ENCODE measurements at places on chromosomes 3 and 15. TPM values are rescaled to one million over a fixed set of nuclear protein-coding genes. Genes with fewer than 3 reads are reported as not detected.

- DNase-seq: no peak
Observed at GRCh38 chr3:185540695-185541094, 11.7 kb downstream of the LIPH start.

DNA sequence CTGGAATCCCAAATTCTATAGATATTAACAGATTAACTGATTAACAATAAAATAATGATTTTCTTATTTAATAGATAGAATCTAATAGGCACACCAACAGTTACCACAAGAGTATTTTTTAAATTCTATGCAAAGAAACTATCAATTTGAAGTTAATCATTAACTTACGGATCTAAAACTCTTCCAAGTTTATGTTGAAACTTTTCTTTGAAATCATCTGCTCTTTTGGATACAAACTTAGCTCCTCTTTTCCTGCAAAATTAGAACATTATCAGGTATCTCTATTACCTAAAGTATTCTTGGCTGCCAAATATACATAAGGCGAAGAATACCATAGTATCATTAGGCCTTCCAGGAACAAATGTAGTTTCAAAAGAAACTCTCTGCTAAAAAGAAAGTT is 34.8 kb downstream of the EFHB start:
- DNase-seq: no peak

- no peak for DNase-seq
Observed at GRCh38 chr3:133292296-133292695, 107.6 kb upstream of the BFSP2 start.

DNA sequence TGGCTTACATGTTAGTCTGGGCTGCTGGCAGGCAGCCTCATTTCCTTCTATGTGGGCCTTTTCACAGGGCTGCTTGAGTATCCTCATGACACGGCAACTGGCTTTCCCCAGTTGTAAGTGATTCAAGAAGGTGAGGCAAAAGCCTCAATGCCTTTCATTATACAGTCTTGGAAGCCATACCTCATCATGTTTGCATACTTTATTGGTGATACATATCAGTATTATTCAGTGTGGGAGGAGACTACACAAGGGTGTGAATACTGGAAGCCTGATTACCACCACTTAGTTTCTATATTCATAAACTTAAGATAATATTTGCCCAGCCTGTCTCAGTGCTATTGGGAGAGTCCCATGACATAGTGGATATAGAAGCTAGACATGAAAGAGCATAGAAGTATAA is 346.8 kb downstream of the SOX2 start:
- DNase-seq: no peak

The GCNT3 gene
- total RNA-seq: 32.7 TPM

GRCh38 chr3:79368403-79368802 is 399.4 kb downstream of the ROBO1 start:
- no peak for DNase-seq

DNA sequence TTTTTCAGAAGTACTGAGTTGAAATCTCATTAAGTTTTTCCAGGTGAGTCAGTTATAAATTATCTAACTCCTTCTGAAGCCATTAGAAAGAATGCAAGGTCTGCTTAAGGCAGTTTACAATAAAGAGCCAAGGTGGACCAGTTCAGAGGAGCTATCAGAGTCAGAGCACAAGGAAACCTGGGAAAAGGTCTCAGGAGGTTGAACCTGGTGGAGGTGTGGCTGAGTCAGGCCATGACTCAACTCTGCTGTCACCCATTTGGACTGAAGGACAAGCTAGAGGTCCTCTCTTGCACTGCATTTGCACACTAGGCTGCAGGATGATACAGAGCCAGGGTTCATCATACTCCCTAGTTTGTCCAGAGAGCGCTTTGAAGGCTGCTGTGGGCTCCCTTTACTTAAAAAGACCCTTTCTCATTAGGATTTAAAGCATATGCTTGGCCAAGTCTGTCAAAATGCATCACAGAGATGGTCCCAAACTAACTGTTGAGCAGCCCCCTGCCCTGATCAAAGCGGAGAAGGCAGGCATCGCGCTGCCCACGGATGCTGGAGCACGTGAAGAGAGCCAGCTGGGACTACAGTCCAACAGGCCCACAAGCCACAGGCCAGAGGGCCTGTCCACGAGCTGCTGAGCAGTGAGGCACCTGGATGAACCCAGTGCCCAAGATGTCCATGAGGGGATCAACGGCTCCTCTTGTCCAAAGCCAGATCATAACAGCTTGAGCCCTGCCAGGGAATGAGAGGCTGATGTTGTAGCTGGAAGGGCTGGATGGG is 26.0 kb upstream of the MRPS22 start:
- DNase-seq: no peak

DNA sequence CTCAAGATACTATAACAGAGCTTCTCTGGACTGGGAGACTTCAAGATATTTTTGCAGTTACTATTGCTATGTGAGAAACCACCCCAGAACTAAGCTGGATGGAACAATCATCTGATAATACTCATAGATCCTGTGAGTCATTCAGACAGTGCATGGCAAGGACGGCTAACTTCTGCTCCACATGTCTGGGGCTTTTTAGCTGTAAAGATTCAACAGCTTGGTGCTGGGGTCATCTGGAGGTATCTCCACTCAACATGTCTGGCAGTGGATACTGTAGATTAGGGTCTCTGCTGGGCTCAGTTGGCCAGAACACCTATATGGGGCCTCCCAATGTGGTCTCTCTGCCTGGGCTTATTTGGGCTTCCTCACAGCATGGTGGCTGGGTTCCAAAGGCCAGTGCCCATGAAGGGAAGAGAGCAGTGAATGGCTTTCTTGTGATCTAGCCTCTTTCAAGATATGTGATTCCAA is 117.3 kb upstream of the SLC7A14 start:
- DNase-seq: no peak

The SYNM gene
- total RNA-seq: 2.2 TPM

GRCh38 chr3:74214286-74214685 is 400.2 kb downstream of the CNTN3 start:
- DNase-seq: no peak

DNA sequence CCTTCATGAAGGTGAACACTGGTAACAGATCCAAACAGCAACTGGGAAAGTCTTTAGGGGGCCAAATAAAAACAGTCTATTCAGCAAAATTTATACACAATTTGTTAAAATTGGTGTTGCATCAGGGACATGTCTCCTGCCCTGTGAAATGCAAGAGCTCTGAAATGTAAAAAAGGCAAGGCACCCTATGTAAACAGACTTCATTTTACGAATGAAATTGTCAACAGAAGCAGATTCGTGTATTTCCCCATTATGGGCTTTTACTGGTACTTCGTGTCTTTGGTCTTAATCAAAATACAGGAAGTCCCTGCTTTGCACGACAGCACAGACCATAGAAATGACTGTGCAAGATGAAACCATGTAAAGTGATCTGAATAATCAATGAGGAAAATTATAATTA is 127.3 kb upstream of the THBS1 start:
- no peak for DNase-seq

DNA sequence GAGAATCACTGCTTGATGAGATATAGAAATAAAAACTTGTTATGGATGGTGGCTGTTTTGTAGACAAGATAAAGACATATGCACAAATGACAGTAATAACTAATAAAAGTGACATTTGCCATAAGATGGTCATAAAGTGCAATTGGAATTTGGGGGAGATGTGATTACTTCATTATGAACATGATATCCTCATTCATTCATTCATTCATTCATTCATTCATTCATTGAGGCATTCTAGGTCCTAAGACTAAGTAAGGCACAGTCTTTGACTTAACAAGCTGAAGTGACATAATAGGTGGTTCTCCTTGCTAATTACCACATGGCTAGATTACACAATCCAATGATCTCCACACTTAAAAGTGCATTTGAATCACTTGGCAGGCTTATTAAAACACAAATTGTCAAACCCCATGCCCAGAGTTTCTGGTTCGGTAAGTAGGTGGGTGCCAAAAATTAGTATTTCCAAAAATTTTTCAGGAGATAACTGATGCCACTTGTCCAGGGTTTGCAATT is 18.9 kb downstream of the RAP2B start:
- DNase-seq: no peak

The GNAT1 gene
- total RNA-seq: not detected

GRCh38 chr3:30576946-30577345 is 29.5 kb upstream of the TGFBR2 start:
- DNase-seq: no peak
